ENCODE measurements at places on chromosomes 7 and 10. TPM values are rescaled to one million over a fixed set of nuclear protein-coding genes. Genes with fewer than 3 reads are reported as not detected.

DNA sequence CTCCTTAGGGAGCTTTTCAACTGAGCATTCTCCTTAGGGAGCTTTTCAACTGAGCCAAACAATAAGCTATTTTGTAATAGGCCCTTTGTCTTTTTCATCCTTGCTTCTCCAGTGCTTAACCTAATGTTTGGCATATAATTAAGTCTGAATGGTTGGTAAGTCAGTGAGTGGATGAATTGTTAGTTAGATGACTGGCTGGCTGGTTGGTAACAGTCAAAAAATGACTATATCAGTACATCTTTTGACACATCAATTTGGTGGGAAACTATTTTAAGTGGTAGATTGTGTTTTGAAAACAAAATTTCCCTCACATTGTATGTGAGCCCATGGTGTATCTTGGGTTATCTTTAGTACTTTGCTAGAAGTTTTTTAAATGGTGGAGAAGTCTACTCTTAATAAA, 16.4 kb downstream of the ING3 start:
- no peak for DNase-seq

- no peak for DNase-seq
Measured at GRCh38 chr7:99419323-99420021, 10.7 kb downstream of the BUD31 start.

OGDHL gene
- 0.27 TPM for polyA plus RNA-seq

MSMB gene
- not detected for polyA plus RNA-seq

- DNase-seq: no peak
Measured at GRCh38 chr10:49628599-49628998, 14.8 kb downstream of the CHAT start.

HOXA11 gene
- 0.04 TPM for polyA plus RNA-seq

DNA sequence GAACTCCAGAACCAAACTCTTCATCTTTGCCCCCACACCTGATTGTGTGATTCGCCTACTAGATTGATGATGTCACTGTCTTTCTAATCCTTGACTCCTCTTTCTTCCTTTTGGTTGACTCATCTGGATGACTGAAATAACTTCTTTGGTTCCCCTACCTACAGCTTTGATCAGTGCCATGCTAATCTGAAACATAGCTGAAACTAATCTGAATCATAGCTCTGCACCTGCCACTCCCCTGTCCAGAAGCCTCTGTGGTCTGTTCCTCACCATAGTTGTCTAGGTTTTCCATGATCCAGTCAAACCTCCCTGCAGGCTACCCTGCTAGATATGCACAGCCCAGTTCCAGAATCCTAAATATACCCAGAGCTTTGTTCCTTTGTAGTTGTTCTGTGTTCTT, 51.9 kb downstream of the ZNF365 start:
- DNase-seq: peak; percentile 60

DNA sequence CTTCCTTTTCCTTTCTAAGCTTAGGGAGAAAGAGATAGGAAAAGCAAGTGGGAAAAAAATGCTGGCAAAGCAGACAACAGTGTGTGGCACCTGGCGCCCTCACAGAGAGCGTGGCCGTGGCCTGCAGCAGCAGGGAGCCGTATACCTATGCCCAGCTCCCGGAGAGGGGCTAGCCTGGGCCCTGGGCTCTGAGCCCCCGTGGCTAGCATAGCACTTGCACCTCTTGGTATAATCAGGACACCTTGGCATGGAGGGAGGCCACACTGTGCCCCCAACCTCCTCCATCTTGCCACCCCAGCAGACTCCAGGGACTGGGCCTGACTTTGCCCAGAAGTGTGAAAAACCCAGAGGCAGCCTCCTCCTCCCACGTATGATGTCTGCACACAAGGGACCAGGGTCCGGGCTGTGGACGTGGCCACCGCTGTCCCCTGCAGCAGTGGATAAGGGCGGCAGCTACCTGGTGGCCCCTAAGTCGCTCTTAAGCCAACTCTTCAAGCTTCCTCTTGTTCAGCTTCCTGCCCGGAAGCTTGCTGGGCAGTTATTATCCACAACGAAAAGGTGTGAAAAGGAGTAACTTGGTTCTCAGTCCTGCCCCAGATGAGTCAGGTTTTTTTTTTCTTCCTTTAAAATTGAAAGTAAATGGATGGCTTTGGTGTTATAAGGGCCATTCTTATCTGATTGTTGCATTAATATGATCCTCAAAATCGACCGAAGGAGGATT, 249.1 kb upstream of the PITRM1 start:
- DNase-seq: no peak

COL28A1 gene
- 0.16 TPM for polyA plus RNA-seq

GRCh38 chr7:127822822-127823508, 171.0 kb downstream of the SND1 start:
- DNase-seq: no peak

DNA sequence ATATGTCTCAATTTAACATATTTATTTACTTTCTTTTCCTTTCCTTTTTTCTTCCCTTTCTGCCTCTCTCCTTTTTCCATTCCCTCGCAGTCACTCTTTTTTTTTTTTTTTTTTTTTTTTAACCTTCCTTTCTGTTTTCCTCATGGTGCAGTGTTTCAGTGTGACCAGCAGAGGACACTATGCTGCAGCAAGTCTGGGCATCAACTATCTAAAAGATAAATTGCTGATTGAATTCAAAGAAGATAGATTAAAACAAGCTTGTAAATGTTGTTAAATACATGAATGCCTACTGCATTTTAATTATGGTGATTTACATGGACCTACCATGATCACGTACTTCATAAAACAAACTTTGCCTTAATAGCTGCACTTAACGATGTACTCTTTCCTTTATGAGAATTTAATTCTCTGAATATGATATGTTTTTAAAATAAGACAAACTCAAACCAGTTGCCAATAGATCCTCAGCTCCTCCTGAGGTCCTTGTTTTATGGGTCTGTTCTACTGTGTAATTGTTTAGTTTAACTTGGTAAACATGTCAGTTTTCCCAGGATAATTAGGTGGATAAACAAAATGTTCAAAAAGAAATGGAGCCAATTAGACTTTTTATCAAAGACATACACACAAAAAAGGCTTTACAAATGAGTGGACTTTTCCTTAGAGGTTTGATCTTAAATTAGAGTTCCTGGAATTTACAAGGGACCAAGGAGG, 101.0 kb upstream of the AGR3 start:
- DNase-seq: peak; percentile 67

NPY gene
- polyA plus RNA-seq: not detected

GRCh38 chr10:34845070-34845469, 30.0 kb upstream of the PARD3 start:
- no peak for DNase-seq

ITPRID1 gene
- polyA plus RNA-seq: not detected

GRCh38 chr10:93718937-93719725, 16.7 kb upstream of the FRA10AC1 start:
- DNase-seq: no peak

GRCh38 chr7:29304756-29305155, 110.2 kb downstream of the CHN2 start:
- DNase-seq: no peak

- no peak for DNase-seq
Measured at GRCh38 chr7:7789551-7789988, 71.2 kb upstream of the RPA3 start.

DNA sequence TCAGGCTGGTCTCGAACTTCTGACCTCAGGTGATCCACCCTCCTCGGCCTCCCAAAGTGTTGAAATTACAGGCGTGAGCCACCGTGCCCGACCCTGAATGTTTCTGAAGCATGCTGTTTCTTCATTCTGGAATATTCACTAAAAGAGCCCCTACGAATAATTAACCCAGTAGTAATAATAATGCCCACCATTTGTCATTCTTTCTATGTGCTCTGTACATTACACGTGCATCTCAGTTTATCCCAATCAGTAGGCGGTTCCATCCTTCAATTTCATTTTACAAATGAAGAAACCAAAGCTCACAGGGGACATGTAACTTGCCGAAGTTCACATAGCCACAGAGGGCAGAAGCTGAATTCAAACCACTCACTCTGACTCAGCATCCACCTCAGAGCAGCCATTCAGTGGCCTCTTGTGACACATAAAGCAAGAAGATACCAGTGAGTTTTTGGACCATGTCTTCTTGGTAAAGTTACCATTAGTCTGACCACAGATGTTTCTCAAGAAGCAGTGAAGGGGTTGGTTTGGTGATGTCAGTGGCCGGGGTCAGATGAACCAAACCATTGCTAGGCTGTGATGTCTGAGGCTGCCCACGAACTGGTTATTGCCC, 71.9 kb upstream of the DUSP5 start:
- peak; percentile 99 for DNase-seq

- no peak for DNase-seq
Measured at GRCh38 chr10:1384026-1384425, 327.8 kb downstream of the WDR37 start.

ZNF398 gene
- polyA plus RNA-seq: 6.2 TPM

NUTM2D gene
- 1.8 TPM for polyA plus RNA-seq

IKZF1 gene
- polyA plus RNA-seq: not detected

PANK1 gene
- 3.0 TPM for polyA plus RNA-seq

GRCh38 chr10:11339660-11340059, 271.8 kb downstream of the USP6NL start:
- DNase-seq: no peak

DNA sequence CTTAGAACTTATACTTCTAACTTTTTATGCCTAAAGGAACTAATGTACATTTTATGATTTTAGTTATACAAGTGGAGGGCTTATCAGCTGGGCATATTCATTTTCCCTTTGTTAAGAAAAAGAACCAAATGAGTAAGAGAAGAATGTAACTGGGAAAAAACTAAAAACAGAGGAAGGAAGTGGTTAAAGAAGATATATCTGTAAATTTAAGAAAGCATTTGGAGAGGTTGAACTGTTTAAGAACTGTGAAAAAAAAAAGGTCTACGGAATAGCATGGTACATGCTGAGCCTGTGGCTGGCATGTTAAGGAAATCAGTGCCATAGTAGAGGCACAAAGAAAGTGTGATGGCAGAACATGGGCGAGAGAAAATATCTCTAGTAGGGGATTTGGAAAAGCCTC, 6.2 kb downstream of the MDFIC start:
- DNase-seq: no peak

- DNase-seq: no peak
Measured at GRCh38 chr7:18224138-18224537, 196.5 kb upstream of the PRPS1L1 start.

DNA sequence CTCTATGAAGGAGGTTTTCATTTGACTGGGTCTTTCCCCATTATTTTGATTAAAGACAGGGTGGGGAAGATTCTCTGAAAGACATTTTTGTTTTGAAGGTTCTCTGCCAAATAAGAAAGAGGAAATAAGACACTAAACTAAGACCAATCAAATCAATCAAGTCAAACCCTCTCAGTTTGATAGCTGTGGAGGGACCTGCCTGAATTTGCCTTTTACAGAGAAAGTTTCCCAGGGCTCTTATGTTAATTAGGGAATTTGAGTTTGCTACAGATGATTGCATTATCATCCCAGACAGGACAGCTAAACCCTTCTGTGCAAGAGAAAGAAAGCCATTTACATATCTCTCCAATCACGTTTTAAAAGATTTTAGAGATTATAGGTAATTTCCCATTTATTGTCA, 80.0 kb downstream of the CSTF2T start:
- no peak for DNase-seq

ZNF789 gene
- 8.9 TPM for polyA plus RNA-seq

ZEB1 gene
- 21.7 TPM for polyA plus RNA-seq

DNA sequence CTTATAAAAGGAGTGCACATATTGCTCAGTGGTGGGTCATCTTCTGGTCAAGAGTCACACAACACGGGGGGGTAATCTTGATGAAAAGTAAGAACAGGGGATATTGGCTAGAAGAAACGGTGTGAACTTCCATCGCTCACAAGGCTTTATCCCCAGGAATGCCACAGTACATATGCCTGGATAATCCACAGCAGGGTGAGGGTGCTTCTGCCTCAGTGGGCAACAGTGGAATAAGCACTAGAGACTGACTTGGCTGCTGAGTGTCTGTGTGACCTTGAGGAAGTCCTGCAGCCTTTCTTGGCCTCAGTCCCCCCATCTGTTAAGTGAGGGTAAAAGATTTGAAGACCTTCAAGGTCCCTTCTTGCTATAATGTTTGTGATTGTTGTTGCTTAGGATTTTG, 44.9 kb upstream of the SHH start:
- DNase-seq: no peak

- DNase-seq: peak; percentile 52
Measured at GRCh38 chr10:29063806-29064644, 224.8 kb upstream of the LYZL1 start.
